ENCODE measurements at places on chromosomes 6 and 20. TPM values are rescaled to one million over a fixed set of nuclear protein-coding genes. Genes with fewer than 3 reads are reported as not detected.

- no peak for DNase-seq
These were observed 244.3 kb downstream of the TSHZ2 start for GRCh38 chr20:53216478-53216855.

DNA sequence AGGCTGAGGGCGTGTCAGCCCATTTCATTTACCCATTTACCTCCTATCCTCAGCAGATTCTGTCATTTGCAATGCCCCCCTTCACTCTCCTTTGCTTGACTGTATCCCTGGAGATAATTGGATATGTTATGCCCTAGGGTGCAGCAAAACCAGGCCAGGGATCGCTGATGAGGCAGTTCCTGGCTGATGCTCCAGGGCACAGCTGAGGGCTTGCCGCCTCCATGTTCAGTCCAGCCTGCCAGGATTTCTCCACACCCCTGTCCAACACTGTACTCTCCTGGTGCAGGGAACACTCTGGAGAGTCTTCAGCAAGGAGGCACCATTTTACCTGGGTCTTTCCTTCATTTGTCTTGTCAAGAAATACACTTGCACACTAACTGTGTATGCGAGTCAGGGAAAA is 532.1 kb upstream of the CHD6 start:
- no peak for DNase-seq

DNA sequence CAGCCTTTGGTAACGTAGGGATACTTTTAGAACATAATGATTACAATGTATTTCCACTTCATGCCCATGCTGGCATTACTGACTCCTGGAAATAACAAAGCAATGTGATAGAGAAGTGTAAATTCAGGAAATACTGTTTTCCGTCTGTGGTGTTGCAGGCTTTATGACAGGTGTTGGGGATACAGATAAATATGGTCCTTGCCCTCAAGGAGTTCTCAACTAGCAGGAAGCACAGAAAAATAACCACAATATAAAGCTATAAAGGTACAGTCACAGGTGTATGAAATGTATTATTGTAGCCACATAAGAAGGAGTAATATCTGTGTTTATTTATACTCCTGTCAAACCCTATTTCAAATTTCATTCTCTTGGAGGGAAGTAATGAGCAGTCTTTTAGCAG is 12.9 kb upstream of the LAMP5 start:
- DNase-seq, result no peak

DNA sequence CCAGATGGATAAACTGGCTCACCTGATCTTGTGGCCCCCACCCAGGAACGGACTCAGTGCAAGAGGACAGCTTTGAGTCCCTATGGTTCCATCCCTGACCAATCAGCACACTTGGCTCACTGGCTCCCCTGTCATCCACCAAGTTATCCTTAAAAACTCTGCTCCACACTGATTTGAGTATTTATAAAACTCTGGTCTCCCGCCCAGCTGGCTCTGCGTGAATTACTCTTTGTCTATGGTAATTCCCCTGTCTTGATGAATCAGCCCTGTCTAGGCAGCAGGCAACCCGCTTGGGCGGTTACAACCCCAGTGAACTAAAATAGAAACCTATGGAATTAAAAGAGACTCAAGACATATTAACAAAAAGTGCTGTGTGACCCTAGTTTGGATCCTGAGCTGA is 38.1 kb upstream of the CD83 start:
- peak; percentile 85 for DNase-seq

- no peak for DNase-seq
These were observed 284.6 kb downstream of the CDH4 start for GRCh38 chr20:61536671-61537070.

GRCh38 chr20:43287637-43288036 is 97.9 kb upstream of the PTPRT start:
- no peak for DNase-seq

DNA sequence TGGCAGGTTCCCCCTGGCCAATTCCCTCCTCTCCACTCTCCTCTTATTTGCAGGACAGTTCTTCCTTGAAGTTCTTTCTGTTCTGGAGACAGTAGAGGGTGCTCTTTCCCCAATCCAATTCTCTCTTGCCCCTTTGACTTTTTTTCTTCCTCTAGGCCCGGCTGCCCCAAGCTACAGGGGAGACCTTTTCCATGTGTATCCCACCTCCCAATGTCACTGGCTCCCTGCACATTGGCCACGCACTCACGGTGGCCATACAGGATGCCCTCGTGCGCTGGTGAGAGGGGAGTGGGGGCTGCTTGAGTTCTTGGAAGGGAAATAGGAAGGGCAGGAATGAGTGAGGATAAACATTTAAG is 1.5 kb downstream of the VARS2 start:
- DNase-seq, result peak; percentile 49

- DNase-seq, result no peak
These were observed 13.5 kb downstream of the EEF1E1 start for GRCh38 chr6:8088886-8089285.

DNA sequence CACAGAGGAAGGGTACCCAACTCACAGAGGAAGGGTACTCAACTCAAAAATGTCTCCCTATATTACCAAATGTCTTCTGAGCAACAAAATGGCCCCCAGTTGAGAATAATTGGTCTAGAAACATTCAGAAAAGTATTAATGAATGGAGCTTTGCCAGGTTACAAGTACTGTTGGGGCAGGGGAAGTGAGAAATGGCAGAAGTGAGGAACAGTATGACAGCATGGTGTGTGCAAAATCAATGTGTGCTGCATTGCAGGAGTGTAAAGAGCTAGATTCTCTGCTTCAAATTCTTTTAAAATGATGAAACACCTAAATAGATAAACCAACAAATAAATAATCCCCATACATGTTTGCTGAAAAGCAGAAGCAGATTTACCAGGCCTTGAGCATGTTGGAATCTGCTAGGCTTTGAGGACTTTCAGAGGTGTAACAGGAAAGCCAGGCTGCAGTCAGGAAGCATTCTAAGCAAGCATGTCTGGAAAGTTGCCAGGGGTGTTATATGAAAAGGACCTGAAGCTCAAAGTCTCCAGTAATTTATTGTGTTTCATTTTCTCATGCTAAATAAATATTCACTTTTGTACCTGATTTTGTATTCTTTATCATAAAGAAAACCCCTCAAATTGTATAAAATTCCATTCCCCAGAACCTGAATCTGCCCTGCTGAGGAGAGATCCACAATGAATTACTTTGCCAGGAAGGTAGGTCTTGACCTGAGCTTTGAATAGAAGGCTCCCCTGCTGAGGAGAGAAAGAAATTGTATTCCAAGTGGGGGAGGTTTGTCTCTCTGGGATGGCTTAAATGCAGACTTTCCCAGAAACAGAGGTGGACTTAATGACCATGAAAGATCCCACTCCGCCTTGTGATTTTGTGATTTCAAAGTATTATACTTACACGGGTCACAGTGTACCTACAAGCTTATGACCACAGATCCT is 265.0 kb upstream of the MARCKS start:
- no peak for DNase-seq

- no peak for DNase-seq
These were observed 58.3 kb upstream of the MAP3K4 start for GRCh38 chr6:160933256-160933655.

DNA sequence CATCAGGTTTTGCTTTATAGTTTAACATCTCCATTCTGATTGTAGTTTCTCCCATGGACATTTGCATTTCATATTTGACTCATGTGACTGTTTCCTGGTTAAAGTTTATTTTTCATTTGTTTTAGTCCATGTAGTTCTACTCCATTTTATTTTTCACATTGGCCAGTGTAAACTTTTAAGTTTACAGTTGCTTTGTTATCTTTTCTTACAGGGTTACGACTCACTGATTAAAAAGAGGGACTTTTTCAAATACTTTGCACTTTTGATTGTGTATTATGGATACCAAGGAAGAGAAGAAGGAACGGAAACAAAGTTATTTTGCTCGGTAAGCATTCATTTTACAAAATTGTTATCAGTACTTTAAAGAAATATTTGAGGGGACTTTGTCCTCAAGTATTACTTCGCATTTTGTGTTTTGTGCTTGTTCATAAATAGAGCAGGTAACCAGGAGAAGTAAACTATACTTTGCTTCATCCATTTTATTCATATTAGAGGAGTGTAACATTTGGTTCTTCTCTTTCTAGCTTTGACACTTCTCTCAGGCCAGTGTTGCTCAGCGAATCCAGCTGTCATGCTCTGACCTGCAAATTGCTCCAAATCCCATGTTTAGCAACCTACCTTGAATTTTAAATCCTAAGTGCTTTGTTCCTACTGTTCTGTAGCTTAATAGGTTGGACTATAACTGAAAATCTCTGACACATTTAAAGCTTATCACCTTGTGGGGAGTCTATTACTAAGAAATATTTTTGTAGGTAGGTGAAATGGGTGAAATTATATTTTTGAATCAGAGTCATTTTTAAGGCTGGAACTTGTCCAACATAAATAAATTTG is 24.5 kb downstream of the NCOA7 start:
- DNase-seq, result no peak

DNA sequence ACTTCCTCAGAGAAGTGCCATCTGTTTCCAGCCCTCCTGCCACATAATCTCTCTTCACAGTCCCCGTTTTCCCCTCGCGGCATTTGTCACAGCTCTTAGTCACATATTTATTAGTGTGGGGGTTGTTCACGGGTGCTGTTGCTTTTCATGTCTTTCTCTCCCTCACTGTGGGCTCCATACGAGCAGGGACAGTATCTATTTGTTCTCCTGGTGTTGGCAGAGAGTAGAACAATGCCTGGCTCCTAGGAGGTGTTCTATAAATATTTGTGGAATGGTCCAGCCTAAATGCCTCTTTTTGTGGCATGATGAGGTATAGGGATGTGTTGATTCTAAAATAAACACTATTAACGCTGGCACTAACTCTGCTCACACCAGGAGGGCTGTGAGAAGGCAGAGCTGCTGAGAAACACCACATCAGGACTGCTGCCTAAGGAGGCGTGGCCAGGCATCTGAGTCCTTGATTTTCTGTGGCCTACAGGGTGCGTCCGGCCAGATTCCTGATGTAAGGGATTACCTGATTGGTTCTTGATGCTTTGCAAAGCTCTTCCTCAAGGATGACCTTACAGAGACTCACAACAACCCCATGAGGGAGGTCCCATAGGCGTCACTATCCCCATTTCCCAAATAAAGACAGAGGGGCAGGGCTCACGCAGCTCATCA is 219.8 kb upstream of the ARID1B start:
- no peak for DNase-seq

- DNase-seq, result no peak
These were observed 64.2 kb upstream of the MYLIP start for GRCh38 chr6:16064671-16065072.

- DNase-seq, result no peak
These were observed 725.7 kb upstream of the FLRT3 start for GRCh38 chr20:15063081-15063480.

DNA sequence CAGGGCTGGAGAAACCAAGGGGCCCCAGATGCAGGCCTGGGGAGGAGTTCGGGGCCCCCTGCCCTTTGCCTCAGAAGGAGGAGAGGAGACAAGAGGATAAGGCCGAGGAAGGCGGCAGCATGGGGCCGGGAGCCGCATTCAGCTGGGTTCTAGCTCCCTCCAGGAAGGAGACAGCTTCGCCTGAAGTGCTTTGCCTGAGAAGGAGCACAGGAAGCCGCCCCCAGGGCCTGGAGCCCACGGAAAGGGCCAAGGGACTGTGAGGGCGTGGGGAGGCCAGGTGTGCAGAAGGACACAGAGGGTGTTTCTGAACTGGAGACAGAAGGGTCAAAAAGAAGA is 121.4 kb downstream of the AGPAT4 start:
- no peak for DNase-seq

GRCh38 chr20:50838707-50839385 is 44.0 kb downstream of the BCAS4 start:
- DNase-seq, result peak; percentile 49

DNA sequence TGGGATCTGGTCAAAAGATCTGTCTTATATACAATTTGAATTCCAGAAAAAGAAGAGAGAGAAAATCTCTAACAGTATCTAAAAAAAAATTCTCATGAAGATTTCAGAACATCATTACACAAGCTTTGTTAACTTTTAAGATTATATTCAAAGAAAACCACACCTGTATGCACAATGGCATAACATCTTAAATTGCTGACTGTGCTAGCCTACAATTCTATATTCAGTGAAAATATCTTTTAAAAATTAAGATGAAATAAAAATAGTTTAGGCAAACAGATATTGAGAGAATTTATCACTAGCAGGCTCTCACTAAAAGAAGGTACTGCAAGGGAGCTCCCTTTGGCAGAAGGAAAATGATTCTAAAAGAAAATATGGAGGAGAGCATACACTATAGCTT is 100.3 kb downstream of the BCKDHB start:
- no peak for DNase-seq

DNA sequence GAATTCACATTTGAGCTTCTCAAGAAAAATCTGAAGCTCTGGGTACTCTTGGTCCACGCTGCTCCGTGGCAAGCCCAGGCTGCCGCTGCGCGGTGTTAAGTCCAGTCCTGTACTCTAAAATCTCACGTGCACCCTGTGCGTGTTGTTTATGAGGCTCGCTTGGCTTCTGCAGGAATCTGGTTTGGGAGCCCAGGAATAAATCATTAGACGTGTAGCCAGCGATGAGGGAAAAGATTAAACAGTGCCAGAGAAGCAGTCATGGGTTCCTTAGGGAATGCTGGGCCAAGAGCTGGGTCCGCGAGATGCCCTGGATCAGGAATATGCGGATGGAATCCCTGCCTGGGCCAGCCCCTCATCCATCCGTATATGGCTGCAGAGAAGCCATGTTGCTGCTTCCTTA is 87.3 kb downstream of the KCNB1 start:
- DNase-seq, result no peak

GRCh38 chr6:101439790-101440189 is 46.3 kb downstream of the GRIK2 start:
- no peak for DNase-seq

GRCh38 chr20:42261766-42262270 is 643.6 kb upstream of the CHD6 start:
- DNase-seq, result no peak

- no peak for DNase-seq
These were observed 271.2 kb upstream of the TAB2 start for GRCh38 chr6:149046164-149046821.

- DNase-seq, result no peak
These were observed 262.3 kb upstream of the SOX4 start for GRCh38 chr6:21331235-21331634.

GRCh38 chr6:149964308-149965193 is 808 bp downstream of the ULBP1 start:
- no peak for DNase-seq

GRCh38 chr6:118546164-118546879 is 1.8 kb upstream of the PLN start:
- DNase-seq, result no peak

GRCh38 chr6:31765910-31766794 is 3.7 kb downstream of the SAPCD1 start:
- no peak for DNase-seq

GRCh38 chr6:124396361-124396760 is 565.9 kb upstream of the RNF217 start:
- DNase-seq, result no peak

- no peak for DNase-seq
These were observed 398.1 kb downstream of the LMBRD1 start for GRCh38 chr6:69398729-69399128.

- DNase-seq, result no peak
These were observed 35.4 kb downstream of the DACT2 start for GRCh38 chr6:168284187-168284586.

OPN5 gene
- not detected for total RNA-seq

RAMACL gene
- total RNA-seq, result 0.83 TPM

DNPH1 gene
- 75.4 TPM for total RNA-seq

OR2H2 gene
- total RNA-seq, result not detected

HTR1E gene
- not detected for total RNA-seq

COL9A3 gene
- not detected for total RNA-seq

SPAG4 gene
- total RNA-seq, result 4.3 TPM

PRSS35 gene
- 0.17 TPM for total RNA-seq

MAP3K4 gene
- 54.0 TPM for total RNA-seq

SPATS1 gene
- not detected for total RNA-seq

ZNF217 gene
- 30.8 TPM for total RNA-seq

RBBP8NL gene
- not detected for total RNA-seq

DEFB112 gene
- total RNA-seq, result not detected

QRSL1 gene
- 10.8 TPM for total RNA-seq
